ENCODE measurements at places on chromosomes 5 and 9. TPM values are rescaled to one million over a fixed set of nuclear protein-coding genes. Genes with fewer than 3 reads are reported as not detected.
A peak's percentile ranks its signal among the peaks of the same experiment; 100 is the strongest.

GRCh38 chr5:36402512-36402906 lies 100.8 kb upstream of the RANBP3L start:
- no peak for DNase-seq

DNA sequence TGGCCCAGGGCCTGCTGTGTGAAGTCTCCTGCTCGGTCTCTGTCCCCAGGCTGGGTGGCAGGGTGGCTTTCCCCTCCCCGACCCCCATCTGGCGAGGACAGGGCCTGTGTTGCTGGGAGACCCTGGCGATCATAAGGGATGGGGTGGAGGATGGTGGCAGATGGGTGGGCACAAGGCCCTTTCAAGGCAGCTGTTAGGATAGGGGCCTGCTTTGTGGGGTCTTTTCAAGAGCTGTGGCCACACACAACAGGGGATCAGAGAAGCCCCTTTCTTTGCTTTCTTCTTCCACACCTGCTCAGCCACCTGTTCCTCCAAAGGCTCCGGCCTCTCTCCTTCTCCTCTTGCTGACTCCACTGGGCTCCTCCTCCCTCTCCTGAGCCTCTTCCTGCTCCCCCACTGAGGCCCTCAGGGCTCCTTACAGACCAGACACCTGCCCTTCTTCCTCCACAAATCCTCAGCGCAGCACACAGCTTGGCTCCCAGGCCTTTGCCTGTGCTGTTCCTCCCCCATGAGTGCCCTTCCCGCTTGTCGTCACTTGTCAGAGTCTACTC lies 15.0 kb upstream of the NEURL1B start:
- DNase-seq: no peak

GRCh38 chr5:178116143-178116885 lies 3.0 kb downstream of the N4BP3 start:
- DNase-seq: no peak

FTMT gene
- not detected for total RNA-seq

GRCh38 chr5:62791059-62791458 lies 212.4 kb downstream of the LRRC70 start:
- DNase-seq: no peak

PCDHGC5 gene
- total RNA-seq: 2.8 TPM

DNA sequence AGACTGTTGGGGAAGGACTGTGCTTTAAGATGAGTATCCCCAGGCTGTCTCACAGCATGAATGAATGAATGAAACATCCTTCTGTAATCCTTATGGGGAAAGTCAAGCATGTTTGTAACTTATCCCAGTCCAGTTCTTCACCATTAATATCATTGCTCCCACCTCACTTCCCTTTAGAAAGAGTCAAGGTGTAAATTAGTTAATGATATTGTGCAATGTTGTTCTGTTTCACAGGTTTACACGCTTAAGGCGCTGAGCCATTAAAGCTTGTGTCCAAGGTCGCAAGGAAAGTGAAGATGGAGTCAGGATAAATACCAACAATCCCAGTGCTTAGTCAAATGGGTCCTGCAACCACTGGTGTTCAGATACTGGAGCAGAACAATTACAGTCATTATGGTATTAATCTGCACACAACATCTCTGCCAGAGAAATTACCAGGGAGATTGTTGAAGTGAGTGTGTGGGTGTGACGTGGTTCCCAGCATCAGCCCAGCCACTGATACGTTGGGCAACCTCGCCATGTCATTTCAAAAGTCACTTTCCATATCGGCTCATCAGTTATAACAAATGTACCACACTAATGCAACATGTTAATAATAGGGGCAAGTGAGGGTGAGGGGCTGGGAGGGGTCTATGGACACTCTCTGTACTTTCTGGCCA lies 1.5 kb upstream of the MYO10 start:
- no peak for DNase-seq

DNA sequence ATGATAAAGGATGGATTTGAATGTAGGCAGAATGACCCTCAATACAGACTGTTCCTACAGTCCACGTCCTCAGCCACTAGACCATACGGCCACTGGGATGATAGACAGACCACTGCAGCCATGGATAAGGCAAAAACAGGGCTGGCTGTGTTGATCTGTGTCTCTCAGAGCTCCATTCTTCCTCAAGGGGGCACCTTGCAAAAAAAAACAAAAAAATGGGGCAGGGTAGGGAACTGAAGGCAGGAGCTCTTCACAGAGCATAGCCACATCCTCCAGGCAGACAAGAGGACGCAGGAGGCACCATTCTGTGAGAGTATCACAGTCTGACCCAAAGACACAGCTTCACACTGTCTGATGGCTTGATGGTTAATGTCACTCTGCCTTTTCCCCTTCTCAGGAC lies 61.2 kb upstream of the GABRP start:
- DNase-seq: no peak

CAPSL gene
- total RNA-seq: not detected

GRCh38 chr5:173664154-173664526 lies 47.7 kb upstream of the BOD1 start:
- DNase-seq: no peak

GRCh38 chr9:82436475-82436874 lies 447.9 kb downstream of the SPATA31D1 start:
- no peak for DNase-seq

GRCh38 chr5:153551537-153552079 lies 61.1 kb downstream of the GRIA1 start:
- no peak for DNase-seq

- DNase-seq: no peak
These were observed 872.7 kb downstream of the EFNA5 start for GRCh38 chr5:106797996-106798395.

NUTM2F gene
- total RNA-seq: not detected

GRCh38 chr5:125530833-125531615 lies 784.6 kb upstream of the ZNF608 start:
- no peak for DNase-seq

DNA sequence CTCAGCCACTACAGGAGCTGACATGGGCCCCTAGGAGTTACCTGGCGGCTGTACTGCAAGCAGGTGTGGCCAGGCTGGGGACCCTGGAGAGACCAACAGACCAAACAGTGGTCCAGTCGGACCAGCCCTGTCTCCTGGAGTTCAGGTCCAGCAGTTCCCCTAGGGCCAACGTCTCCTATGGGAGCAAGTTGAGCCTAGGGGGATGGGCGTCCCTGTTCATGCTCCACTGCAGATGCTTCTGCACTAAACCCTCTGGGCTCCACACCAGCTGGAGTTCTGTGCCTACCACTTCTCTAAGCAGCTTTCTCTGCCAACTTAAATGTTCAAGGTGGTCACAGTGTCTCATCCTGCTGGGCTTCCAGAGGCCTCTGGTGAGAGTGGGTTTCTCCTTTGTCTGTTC lies 20.6 kb upstream of the OMD start:
- no peak for DNase-seq

- DNase-seq: peak; percentile 70
These were observed 13.3 kb downstream of the SPATA9 start for GRCh38 chr5:95669540-95669939.

ZNF462 gene
- 74.8 TPM for total RNA-seq

DNA sequence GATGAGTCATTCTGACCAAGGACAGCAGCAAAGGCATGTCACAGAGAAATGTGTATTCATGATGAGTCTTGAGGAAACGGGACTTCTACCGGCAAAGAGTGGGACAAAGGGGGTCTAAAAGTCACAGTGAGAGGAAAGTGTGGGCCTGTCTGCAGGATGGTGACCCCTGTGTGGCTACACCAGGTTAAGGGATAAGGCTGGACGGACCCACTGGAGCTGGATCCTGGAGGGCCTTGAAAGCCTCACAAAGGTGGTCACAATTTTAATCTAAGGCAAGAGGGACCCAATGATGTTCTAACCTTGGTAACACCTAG lies 176.5 kb downstream of the CDK5RAP2 start:
- DNase-seq: no peak

- no peak for DNase-seq
These were observed 148.3 kb downstream of the ESM1 start for GRCh38 chr5:54837093-54837492.

DNA sequence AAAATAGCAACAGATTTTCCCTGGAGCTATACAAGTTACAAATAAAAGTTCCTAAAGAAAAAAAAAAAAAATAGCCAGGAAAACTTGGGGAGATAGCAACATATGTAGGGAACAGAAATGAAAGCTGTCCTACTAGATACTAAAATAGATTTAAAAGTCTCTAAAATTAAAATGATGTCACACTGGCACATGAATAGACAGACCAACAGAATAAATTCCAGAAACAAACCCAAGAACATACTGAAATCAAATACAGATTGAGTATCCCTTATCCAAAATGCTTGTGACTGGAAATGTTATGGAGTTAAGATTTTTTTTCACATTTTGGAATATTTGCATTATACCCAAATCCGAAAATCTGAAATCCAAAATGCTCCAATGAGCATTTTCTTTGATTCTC lies 23.8 kb downstream of the GOLPH3 start:
- no peak for DNase-seq

DNA sequence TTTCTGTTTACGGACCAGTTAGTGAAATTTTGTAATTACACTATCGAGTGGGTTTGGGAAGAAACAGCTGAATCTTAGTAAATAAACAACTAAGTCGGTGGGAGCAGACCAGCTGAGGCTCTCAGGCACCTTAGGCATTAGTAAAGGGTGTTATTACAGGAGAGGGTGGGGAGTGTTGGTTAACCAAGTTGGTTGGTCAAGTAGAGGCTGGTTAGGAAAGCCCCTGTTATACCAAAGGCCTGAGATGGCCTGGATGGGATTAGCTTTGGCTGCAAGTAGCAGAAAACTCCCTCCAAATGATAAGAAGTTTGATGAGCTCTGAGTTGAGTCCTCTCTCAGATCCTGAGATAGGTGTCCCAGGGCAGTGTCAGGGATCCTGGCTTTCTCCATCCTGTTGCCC lies 81.3 kb downstream of the PPARGC1B start:
- no peak for DNase-seq

DNA sequence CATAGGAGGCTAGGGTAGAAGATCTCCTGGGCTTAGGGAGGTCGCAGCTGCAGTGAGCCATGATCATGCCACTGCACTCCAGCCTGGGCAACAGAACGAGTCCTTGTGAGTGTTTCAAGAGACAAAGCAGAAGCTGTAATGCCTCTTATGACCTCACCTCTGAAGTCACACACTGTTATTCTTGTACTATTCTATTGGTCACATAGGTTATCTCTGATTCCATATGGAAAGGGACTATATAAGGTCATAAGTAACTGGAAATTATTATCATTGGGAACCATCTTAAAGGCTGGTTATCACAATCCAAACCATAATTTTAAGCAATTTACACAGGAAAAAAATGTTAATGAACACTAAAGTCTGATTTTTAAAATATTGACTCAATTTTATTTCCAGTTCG lies 17.9 kb upstream of the AFF4 start:
- DNase-seq: no peak

DNA sequence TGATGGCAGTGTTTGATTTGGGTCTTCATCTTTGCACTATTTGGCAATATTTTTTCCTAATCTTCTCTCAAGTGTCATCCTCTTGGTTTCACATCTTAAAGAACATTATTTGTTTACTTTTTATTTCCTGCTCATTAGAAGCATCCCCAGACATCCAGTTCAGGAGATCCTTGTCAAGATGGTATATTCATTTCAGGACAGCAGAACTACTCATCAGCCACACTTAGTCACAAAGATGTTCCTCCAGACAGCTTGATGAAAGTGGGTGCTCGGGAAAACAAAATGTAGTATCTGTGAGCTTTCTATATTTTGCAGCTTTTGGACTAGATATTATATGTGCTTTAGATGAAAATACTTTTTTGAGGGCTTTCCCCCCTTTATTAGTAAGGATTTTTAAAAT lies 72.1 kb upstream of the SREK1 start:
- DNase-seq: no peak

DNA sequence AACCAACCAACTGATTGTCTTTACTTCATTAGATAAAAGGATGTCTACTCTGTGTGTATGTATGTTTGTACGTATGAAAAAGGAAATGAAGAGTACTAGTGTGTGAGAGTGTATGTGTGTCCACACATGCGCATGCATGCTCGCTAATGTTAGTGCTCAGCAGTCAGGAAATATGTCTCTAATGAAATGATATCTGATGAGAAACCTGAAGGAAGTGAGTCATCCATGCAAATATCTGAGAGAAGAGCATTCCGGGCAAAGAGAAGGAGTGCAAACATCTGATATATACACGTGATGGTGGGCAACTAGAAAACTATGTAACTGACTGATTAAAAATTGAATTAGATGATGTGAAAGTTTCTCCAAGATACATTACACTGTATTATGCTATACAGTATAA lies 29.6 kb upstream of the UGCG start:
- DNase-seq: no peak

- no peak for DNase-seq
These were observed 74.3 kb upstream of the KLF9 start for GRCh38 chr9:70488793-70489105.

DNA sequence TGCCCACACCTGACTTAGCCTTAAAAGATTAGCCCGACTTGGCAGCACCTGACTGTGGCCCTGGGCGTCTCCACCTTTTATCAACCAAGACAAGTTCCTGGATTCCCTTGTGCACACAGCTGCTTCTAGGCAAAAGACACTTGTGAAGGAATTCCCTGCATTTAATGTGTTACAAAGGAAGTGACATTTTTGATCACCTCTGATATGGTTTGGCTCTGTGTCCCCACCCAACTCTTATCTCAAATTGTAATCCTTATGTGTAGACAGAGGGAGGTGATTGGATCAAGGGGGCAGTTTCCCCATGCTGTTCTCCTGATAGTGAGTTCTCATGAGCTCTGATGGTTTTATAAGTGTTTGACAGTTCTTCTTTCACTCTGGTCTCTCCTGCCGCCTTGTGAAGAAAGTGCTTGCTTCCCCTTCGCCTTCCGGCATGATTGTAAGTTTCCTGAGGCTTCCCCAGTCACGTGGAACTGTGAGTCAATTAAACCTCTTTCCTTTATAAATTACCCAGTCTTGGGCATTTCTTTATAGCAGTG lies 2.6 kb upstream of the CPEB4 start:
- peak; percentile 66 for DNase-seq

- no peak for DNase-seq
These were observed 4.7 kb upstream of the GCNT1 start for GRCh38 chr9:76454311-76454710.

DNA sequence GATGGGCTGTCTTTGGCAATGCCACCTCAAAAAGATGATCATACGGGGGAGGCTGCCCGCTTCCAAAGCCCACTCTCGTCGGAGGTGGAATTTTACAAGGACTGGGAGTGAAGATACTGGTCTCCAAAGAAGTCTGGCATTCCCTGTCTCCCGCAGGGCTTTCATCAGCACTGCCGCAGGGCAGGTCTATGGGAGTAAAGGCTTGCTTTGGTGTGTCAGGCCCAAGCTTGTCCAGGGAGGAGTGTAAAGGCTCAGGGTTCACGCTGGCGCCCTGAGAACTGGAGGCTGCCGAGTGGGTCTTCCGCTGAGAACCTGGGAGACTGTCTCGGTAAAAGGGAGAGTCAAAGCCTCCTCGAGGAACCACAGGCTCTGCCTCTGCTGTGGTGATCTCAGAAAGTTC lies 27.0 kb downstream of the SPACA9 start:
- DNase-seq: no peak

TBC1D9B gene
- 142 TPM for total RNA-seq

MELK gene
- 0.31 TPM for total RNA-seq

GRCh38 chr5:1510631-1511030 lies 13.1 kb downstream of the LPCAT1 start:
- DNase-seq: no peak

Data from ureter (tissue), 1 donor.